ENCODE measurements at places on chromosomes 16 and 17.

DNA sequence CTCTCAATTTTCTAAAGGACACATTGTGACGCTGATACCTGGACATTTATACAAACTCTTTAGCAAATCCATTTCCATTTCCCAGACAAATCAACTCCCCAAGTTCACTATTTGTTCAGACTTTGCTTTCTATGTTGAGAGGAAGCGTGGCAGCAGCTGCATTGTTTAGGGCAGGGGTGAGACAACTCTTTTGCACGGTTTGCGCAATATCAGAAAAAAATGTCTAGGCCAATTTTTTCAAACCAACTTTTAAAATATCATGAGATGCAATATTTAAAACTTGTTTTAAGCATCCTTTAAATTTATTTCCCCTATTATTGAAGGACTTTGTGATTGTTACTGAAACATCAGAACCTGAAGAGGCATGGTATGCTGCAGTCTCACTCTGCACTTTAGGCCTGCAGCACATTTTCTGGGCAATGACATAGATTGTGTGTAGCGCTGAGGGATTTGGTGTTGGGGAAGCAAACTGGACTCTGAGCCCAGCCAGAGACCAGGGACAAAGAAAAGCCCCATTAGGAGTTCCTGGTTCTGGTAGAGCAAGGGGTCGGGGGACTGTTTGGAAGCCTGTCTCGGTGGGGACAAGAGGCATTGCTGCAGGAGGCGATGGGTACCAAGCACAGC lies 6.4 kb upstream of the CCDC182 start:
- no peak for DNase-seq

DNA sequence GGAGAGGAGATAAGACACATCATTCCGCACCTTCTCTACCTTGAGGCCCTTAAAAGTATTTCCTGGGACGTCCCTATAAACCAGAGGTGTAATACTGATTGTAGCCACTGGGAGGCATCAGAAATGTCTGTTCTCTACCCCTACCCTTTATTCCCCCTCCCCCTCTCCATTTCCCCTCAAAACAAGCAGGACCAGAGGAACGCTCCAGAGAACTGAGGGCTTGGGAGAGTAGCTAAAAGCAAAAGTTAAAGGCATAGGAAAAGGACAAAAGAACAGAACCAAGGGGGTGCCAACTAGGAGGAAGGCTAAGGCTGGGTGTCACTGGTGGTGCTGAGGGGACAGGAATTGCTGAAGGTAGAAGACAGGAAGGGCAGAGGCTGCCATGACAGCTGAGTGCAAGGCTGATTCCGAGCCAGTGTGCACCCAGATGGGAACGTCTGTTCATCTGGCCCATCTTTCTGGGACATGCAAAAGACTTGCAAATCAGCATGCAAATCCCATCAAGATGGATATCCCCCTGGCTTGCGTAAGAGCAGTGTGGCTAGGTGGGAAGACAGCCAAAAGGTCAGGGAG lies 6.7 kb downstream of the CAMTA2 start:
- no peak for DNase-seq

GRCh38 chr16:60636117-60636516 lies 1400.1 kb downstream of the CDH8 start:
- no peak for DNase-seq

DNA sequence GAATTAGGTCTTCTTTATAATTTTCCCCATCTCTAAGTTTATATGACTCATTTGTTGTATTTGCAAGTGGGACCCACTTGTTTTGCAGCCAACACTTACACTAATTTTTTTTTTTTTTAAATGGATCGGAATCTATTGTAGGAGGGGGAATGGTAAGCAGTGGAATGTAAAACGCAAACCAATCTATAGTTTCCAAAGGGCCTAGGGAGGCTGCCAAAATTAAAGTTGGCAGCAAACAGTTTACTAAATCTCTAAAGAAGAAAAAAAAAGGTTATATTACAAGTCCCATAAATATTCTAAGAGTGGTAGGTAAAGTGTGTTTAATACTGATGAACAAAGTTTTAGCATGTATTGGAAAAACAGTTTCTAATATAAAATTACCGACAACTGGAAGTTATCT lies 416.8 kb upstream of the SALL1 start:
- no peak for DNase-seq

DNA sequence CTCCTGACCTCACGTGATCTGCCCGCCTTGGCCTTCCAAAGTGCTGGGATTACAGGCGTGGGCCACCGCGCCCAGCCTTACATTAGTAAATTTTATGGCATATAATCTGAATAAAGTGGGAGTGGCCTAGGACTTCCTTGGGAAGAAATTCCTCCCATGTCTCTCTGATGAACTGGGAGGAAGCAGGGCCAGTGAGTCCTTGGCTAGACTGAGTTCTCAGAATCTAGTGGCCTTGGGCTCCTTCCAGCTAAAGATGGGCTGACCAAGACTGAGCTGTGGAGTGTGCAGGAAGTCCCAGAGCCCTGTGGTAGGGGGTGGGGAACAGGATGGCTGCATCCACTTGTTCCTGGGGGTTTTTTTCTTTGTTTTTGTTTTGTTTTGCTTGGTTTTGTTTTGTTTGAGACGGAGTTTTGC lies 10.0 kb upstream of the NAGLU start:
- DNase-seq = no peak

- no peak for DNase-seq
These were observed 6.5 kb upstream of the UBB start for GRCh38 chr17:16374146-16374938.

GRCh38 chr16:50088302-50088701 lies 22.5 kb downstream of the HEATR3 start:
- no peak for DNase-seq

DNA sequence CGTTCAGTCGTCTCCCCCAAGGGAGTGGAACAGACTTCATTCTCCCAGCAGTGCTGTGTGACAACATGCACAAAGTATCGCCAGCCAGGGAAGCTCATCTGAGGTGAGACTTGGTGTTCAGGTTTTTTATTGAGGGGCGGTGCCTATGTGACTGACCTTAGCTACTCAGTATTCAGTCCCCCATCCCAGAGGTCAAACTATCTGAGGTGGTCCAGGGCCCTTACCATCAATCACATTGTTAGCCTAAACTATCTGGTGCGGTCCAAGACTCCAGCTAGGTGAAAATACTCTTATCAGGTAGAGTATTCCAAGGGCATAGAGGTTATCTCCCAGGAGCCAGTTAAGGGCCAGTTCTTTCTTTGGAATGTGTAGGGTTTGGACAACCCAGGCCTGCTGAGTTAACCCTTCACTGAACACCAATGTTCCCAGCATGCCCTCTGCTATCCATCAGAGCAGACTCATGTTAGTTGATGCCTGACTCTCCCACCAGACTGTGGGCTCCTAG lies 5.4 kb upstream of the CACNG1 start:
- DNase-seq = no peak

- no peak for DNase-seq
These were observed 10.1 kb upstream of the KREMEN2 start for GRCh38 chr16:2953706-2954627.

DNA sequence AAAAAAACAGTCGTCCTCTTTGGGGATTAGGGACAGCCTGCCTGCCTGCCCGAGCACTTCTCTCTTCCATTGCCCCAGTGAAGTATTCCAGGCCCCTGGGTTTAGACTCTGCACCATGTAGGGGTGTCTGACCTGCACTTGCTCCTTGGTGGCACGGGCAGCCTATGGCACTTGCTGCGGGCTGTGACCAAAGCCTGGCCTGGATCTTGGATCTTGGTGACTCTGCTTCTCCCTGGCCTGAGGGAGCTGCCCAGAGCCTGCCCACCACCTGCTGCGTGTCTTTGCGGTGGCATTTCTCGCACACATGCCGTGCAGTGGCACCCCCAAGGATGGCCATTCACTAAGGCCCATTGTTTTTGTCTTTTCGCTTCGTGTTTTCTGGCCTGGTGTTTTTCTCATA lies 6.1 kb upstream of the STH start:
- DNase-seq = no peak

- DNase-seq = no peak
These were observed 742.1 kb upstream of the SOX9 start for GRCh38 chr17:71378741-71379140.

DNA sequence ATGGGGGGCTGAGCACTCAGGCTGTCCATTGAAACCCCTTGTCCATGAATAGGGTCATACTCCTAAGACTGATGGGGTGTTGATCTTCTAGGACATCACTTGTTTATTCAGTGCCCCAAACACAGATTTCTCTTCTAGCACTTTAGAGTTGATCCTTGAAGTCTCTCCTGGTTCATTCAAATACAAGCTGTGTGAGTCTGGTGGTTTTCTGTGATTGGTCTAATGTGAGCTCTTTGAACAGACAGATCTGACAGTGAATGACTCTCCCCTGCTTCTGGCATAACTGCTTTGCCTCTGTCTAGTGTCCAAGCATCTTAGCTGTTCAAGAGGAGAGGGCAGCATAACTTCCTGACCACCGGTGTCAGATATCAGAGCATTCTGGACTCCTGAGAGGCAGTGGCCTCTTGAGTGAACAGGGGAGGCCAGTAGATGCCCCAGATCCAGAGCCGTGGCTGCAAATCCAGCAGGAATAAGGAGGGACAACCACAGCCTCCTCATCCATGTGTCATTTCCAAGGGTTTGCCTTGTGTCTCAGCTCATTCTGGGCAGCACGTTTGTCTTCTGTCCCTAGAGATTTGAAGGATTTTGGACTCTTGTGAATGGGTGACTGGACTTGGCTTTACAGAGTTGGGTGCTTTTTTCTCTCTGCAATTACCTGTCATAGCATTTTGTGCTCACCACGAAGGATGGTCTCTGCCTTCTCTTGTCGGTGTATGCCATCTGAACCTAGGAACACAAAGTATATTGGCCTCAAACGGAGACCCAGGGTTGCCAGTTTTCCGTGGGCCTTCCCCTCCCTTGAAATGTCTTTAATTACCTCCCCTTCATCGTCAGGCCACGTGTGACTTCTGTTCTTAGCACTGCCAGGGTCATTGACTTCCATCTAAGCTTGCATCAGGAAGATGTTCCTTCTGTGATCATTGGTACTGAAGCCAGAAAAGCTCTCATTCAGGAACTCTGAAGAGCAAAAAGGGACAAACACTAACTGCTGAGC lies 13.9 kb upstream of the CLEC18C start:
- DNase-seq = no peak

- DNase-seq = no peak
These were observed 13.4 kb downstream of the RPTOR start for GRCh38 chr17:80558046-80558445.

- no peak for DNase-seq
These were observed 65.2 kb upstream of the SMIM36 start for GRCh38 chr17:55576237-55576995.

GRCh38 chr16:84548508-84548907 lies 44.0 kb upstream of the MEAK7 start:
- no peak for DNase-seq

- DNase-seq = no peak
These were observed 447.3 kb downstream of the HS3ST4 start for GRCh38 chr16:26139091-26139490.

DNA sequence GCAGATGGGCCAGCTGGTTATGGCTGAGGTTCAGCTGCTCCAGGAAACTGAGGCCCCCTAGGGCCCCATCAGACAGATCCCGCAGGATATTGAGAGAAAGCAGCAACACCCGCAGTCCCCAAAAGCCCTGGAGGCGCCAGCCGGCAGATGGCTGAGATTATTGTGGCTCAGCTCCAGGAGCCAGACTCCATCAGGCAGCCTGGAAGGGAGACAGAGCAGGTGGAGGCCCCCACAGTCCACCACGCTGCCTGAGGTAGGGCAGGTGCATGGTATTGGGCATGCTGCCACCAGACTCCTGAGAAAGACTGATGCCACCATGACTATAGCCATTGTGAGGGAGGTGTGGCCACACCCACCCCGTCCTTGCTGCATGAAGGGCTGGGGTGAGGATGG lies 9.5 kb upstream of the TMEM101 start:
- no peak for DNase-seq

- no peak for DNase-seq
These were observed 27.6 kb downstream of the HSD17B2 start for GRCh38 chr16:82062645-82063058.

DNA sequence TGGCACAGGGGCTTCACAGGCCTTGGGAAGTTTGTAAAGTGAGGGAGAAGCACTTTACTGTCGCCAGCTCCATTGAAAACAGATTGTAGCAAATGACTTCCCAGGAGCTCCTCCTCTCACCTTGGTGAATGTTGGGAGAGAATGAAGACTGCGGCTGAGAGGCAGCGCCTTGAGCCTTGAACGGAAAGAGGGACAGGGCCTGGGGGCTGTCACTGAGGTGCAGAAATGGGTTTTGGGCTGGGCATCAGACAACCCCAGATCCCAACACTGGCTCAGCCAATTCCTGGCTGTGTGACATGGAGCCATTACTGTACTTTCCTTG lies 603 bp upstream of the MRTFB start:
- DNase-seq = no peak

DNA sequence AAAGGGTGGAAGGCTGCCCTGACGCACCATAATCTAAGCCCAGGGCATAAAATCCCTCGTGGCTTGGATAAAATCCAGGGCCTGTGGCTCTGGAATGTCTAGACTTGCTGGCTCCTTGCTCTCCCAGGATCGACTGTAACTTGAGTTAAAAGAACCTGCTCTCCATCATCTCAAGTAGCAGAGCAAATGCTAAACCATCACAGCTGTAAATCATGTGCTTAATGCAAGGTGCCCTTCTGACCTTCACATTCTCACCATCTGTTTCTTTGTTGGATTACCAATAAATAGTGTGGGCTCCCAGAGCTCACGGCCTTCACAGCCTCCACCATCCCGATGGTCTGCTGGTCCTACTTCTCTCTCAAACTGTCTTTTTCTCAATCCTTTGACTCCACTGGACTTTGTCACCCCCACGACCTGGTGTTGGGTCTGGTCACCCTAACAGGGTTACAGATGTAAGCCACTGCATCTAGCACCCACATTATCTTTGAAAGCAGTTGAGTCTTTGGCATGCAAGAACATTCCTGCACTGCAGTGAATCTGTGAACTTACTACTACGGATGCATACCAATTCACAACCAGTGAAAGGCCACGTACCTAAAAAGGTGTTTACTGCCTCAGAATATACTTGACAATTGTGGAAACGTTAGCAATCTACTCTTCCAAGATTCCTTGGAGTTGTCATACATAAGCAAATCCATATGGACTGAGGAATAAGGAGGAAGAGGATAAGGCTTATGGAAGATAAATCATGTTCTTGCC lies 15.3 kb downstream of the RSL1D1 start:
- DNase-seq = no peak

DNA sequence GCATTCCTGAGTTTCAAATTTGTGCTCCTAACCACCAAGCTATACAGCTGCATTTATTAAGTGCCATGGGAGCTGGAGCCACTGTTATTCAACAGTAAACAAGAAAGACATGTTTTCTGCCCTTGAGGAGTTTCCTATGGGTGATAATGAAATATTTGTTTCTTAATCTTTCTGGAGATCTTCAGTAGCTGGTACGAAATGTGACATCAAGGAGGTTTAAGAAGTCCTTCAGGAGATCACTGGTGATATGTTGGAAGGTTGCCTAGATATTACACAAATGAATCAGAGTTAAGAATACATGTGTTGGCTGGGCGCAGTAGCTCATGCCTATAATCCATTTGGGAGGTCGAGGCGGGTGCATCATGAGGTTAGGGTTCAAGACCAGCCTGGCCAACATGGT lies 14.9 kb downstream of the RHOT1 start:
- DNase-seq = no peak

All from KG1 (cell line).